ENCODE measurements at places on chromosomes 7 and 10.

DNA sequence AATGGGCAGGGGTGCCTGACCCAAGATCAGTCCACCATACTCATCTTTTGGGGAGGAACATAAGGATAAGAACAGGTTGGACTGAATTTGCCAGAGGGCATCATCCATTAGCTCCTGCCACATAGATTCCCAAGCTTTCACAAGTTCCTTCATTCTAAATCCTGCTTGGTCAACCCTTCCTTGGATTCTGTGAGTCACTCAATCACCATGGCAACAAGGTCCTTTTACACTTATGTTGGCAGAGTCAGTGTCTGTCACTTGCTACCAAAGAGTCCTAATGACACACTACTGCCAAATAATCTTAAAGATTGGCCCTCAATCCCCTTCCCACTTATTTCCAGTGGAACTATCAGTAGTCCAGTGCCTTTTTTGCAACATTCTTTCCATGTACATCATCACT lies 5.0 kb upstream of the LGI1 start:
- no peak for DNase-seq

- no peak for DNase-seq
These were observed 43.9 kb downstream of the DOCK1 start for GRCh38 chr10:126949161-126949503.

DNA sequence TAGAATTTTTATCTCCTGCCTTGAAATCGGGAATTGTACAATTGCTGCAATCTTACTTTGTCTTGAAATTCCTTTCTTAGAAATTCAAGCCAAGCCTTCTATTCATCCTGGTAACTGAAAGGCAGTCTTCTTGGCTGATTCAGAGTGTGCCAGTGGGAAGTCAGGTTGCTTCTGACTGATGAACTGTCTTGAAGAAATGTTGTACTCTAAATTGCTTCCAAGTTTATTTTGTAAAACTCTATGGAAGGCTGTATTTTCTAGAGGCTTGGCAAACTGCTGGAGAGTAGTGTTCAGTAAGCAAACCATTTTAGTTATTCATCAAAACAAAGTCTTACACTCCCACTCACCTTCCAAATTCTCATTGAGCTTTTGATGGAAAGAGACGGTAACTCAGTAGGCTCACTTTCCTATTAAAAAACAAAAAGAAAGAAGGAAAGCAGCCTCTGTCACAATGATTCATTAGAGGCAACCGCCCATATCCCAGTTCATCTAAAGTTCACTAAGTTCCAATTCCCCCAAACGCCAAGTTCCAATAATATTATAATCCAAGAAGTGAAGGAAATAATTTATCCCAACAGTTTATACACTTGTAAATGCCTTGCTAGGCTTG lies 187.9 kb upstream of the MALRD1 start:
- no peak for DNase-seq

- no peak for DNase-seq
These were observed 27.8 kb downstream of the DIP2C start for GRCh38 chr10:661597-662222.

DNA sequence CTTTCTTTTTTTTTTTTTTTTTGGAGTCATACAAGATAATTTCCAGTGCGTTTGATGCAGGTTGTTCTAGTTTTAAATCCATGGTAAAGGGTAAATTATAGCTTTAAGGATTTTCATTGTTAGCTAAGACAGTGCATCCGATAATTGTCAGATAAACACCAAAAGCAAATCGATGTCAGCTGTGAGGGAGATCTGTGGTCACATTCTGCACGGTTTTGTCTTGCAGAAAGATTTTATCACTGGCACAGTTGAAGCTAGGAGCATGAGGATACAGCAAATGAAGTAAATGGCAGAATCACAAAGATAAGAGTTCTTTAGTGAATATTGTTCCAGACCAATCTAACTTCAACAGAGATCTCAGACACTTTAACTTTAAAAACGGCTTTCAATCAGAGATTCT lies 648.8 kb upstream of the COBL start:
- no peak for DNase-seq

- DNase-seq = no peak
These were observed 138.1 kb upstream of the LAMB4 start for GRCh38 chr7:108268200-108268820.

- no peak for DNase-seq
These were observed 223.2 kb downstream of the PRKG1 start for GRCh38 chr10:51297438-51297837.

GRCh38 chr10:109892931-109893330 lies 30.4 kb downstream of the XPNPEP1 start:
- DNase-seq = no peak

- DNase-seq = no peak
These were observed 7.9 kb upstream of the ZNF746 start for GRCh38 chr7:149505551-149505950.
